NCI-H2171 treated with DMSO at 0.1 percent for 48 hours (cell line): ENCODE measurements at places on chromosomes 1 and 21.

DNA sequence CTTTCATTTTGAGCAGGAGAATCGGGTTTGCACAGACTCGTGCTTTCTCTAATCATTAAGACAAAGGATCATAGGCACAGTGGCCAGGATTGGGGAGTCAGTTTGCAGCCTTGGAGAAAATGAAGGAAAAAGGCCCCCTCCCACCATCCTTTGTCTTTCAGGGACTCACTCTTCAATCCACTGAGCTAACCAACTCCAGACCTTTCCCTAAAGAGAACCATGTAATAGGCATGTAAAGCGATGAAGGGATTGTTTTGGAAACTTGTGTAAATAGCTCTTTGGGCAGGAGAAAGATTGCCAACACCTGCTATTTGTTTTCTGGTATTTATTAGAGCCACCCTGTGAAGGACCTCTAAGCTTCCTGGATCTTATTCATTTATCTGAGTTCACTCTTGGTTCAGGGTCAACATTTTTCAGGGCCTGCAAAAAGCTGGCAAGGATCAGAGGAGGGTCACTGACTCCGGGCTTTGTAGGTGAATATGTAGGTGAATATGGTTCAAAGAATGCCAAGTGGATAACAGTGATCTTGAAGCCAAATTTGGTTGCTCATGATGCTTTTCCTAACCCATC is 192.6 kb upstream of the FGGY start:
- DNase-seq: no peak

- no peak for DNase-seq
These were observed 667.1 kb upstream of the PKN2 start for GRCh38 chr1:88016947-88017346.

DNA sequence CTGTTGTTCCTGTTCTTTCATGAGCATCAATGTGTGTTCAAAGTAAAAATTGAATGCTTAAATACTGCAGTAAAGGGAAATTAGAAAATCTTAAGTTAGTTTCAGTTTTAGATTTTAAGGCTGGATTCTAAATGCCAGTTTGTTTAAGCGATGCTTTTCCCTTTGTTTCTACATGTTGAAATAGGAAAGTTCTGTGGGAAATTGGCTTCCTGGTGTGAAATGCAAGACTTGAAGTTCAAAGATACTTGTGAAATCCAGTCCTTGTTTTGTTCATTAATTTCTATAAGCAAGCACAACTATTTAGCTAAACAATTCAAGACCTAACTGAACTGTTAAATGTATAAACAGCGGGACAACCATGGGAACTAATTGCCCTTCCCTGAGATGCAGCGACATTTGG is 149.1 kb downstream of the LYPLAL1 start:
- DNase-seq: no peak

- no peak for DNase-seq
These were observed 8.0 kb downstream of the TRNAU1AP start for GRCh38 chr1:28560886-28561285.

DNA sequence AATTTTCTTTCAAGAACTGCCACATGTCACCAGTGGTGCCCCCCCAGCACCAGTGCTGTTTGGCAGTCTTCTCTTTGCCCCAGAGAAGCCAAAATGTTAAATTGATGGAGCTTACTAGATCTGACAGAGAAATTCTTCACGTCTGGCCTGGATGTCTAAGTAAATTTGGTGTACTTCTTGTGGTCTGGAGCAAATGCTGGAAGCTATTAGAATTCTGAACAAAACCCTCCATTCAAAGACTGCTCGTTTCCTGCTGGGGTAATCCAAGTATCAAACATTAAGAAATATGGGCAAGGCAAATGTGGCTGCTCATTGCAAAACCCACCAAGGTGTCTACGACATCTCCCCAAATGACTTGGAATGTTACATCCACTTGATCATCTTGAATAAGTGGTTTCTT is 92.3 kb downstream of the ROR1 start:
- DNase-seq: no peak

DNA sequence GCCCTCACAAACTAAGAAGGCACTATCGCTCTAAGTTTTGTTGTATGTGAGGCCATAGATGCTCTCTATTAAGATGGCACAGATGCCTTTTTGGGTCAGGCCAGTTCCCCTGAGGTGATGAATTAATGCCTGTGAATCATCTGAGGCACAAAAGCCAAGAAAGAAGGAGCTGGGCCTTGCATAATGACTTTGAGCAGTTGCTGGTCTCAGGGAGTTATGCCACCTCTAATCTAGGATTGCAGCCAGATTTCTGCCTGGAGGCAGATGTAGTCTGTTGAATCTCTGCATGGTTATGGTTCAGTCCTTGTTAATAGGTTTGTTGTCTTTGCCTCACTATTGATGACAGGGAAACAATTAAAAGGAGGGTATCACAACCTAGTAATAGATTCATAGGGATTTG is 168.1 kb upstream of the CHRM3 start:
- DNase-seq: no peak

GRCh38 chr1:231610388-231610787 is 16.2 kb upstream of the DISC1 start:
- no peak for DNase-seq

DNA sequence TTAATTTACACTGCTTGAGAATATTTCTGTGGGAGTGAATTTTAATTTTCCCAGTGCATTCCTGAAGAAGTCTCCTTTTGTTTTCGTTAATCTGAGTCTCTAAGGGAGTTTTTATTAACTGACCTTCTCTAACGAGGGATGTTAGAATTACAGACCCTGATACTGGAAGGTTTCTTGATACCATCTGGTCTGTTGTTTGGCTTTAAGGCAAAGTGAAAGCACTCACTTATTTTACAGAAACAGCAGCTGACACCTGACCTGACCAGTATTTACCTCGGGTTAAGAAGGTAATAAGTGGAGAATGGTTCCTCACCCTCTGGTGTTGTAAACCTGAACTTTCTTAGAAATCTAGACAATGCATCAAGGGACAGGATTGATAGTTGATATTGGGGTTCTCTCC is 12.4 kb downstream of the CDC14A start:
- peak; percentile 23 for DNase-seq

- DNase-seq: no peak
These were observed 54.9 kb downstream of the UCK2 start for GRCh38 chr1:165882168-165882837.

- DNase-seq: no peak
These were observed 200.5 kb downstream of the TOMM20 start for GRCh38 chr1:234927971-234928640.

DNA sequence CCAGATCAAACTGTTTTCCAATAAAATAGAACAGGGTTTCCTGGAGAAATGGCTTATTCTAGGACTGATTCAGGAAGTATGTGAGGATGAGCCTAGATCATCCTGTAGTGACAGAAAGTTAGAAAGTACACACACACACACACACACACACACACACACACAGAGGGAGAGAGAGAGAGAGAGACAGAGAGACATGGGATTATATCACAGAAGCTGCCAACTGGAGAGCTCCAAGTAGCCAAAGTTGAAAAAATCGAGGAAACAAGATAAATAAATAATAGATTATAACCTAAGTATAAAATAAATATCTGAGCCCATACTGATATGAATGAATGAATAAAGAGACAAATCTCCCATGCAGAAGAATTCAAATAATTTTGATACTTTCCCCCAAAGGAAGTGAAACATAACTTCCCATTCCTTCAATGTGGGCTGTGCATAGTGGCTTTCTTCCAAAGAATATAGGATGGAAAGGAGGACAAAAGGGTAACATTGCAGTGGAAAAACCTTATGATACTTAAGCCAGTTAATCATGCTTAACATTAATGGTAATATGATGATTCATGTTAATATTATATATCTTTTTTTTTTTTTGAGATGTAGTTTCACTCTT is 171.6 kb downstream of the NTPCR start:
- no peak for DNase-seq

DNA sequence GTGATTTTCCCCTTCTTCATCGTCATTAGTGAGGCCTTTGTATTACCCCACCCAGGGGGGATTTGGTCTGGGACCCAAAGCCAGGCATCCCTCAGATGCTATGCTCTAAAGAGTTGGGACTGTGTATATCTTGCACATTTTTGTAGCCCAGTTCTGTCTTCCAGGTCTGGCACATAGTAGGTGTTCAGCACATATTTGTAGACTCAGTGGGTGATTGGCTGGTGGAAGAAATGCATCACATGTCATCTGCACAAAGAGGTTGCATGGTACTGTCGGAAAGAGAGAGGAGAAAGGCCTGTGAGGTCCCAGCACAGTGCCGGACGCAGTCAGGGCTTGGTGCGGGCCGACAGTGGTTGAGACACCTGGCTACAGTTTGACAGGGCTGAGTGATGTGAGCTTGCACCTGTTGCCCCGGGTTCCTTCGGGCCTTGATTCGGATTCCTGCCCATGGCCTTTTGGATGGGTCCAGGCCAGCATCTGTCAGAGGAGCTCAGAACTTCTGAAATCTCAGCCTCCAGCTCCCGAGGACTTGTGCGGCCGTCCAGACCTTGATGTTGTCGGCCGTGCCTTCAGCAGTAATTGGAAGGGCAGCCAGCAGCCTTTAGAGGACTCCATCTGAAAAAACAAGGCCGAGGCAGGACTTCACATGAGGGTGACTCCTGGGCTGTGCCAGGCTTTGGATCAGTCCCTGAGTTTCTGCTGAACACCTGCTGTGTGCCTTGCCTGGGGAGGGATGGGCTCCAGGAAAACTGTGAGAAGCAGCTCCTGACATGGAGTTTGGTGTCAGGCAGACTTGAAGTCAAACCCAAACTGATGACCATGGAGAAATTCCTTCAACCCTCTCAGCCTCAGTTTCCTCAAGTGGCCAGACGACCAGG is 40.9 kb upstream of the PADI1 start:
- no peak for DNase-seq

GRCh38 chr1:66954208-66954607 is 29.4 kb downstream of the MIER1 start:
- no peak for DNase-seq

DNA sequence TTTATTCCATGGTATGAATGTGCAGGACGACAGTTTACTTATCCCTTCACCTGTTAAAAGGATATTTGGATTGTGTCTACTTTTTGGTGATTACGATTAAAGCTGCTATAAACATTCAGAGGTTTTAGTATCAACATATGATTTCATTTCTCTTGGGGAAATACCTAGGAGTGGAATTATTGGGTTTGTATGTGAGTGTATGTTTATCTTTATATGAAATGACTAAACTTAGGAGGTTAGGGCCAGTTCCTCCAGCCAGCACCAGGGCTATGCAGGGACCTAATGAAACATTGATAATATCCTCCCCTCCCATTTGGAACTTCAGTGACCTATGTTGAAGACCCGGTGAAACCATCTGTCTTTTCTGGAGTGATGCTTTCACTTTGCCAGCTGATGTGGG is 13.8 kb downstream of the TMEM51 start:
- no peak for DNase-seq

DNA sequence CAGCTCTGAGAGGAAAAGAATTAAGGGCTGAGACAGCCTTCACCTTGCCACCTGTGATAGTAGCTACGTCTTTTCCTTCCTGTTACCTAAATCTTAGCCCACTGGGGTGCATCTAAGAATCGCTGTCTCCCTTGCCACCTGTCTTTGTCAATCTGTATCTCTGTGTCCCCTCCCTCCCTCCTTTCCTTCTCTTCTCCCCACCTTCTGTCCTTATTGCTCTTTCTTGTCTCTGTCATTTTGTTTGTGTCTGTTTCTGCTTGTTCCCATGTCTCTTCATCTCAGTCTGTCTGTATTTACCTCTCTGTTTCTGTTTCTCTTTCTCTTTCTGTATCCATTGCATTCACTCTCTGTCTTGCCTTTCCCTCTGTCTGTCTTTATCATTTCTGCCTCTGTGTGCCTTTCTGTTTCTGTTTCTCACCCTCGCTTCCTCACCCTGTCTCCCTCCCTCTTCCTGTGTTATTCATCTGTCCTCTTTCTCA is 30.2 kb downstream of the SLC22A15 start:
- no peak for DNase-seq

- DNase-seq: no peak
These were observed 151.0 kb downstream of the CDC7 start for GRCh38 chr1:91651661-91652071.

DNA sequence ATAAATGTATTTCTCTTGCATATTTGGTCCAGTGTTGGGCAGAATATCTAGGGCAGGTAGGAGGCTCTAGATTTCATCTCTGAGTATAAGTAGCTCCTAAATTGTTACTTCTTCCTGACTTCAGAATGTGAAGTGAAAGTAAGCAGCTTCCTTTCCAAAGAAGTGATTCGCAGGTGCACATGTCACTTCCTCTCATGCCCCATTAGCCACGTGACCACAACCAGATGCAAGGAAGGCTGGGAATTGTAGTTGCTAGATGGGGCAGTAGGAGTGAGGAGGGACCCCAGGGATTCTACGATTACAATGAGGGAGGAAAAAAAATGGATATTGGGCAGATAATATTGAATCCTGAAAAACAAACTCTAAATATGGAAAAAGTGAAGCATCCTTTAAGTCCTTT is 113.2 kb upstream of the CYYR1 start:
- DNase-seq: peak; percentile 77

GRCh38 chr21:35399002-35399530 is 350.0 kb upstream of the RUNX1 start:
- DNase-seq: no peak

GRCh38 chr1:186628910-186629309 is 51.3 kb downstream of the PTGS2 start:
- no peak for DNase-seq

DNA sequence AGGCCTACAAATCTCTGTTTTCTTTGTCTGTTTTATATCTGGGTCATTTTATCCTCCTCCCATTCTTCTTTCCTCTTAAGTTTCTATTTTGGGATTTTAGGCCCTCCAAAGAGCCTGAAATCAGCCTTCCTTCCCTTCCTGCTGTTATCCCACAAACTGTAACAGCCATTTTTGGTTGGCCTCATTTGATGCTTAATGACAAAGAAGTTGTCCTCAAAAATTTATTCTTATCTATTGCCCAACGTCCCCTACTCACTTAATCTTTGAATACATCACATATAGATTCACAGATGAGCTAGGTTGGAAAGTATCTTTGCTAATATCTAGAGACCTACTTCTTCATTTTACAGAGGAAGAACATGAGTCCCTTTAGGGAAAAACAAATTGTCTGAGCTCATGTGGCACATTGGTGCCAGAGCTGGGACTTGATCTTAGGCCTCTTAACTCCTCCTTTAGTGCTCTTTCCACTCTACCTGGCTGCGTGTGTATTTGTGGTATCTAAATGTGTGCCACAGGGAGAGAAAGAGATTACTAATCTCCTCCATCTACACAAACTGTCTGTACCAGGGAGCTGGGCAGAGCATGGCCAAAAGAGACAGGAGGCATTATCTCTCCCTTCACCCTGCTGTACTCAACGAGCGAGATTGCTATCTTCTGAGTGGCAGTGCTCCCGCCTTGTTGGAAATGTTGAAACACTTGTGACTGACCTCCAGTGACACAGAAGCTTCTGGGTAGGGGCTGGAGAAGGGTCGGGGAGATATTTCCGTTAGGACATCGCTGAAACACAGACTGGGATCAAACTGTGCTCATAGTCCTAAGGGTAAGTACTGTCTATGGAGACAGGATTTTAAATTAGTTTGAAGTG is 30.1 kb downstream of the RHEX start:
- no peak for DNase-seq

GRCh38 chr1:245316784-245317183 is 162.0 kb downstream of the KIF26B start:
- DNase-seq: no peak

DNA sequence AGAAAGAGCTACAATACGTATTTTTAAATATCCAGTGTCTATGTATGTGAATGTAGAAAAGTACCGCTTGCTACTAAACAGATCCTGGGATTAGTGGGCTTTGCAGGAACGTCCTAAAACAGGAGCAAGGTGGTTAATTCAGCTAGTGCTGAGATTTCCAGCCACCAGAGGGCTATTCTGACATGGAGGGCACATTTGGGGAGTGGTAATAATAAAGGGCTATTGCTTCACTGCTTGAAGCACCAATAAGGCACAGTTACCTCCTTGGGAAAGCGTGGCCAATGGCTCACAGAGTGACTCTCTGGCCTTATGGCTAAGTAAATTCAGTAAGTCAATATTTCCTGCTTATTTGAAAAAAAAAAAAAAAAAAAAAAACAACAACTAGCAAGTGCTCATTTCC is 152.4 kb downstream of the GABPA start:
- no peak for DNase-seq
